Stimulated activated CD8-positive, alpha-beta memory T cell treated with anti-CD3 and anti-CD28 coated beads, Interleukin-15, amount 100 ng/mL, for 4 hours (primary cell): ENCODE measurements at places on chromosomes 4 and X.

- DNase-seq: no peak
These were observed 204.9 kb downstream of the MAD2L1 start for GRCh38 chr4:119861731-119862130.

DNA sequence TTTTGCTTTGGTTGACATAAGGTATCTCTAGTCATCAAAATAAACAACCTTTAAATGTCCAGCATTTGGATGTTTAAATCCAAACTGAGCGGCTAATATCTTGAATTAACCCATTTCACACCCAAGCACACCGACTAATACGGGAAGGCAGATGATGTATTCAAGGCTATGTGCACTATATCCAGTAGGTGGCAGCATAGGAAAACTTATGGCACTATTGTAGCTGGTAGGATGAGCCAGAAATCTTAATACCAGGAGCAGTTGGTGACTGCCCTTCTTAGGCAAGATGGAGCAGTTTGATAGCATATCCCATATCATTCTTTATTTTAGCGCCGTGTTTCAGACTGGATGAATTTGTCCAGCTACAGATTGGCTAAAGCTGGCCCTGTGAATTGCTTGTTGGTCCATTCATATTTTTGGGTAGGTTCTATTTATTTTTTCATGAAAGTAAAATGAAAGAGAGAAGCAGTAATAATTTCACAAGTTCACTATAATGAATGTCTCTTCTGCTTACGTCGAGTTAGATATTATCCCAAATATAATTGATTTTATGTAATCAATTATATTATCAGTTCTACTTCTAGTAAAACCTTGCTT lies 24.4 kb downstream of the UCHL1 start:
- DNase-seq: no peak

- DNase-seq: no peak
These were observed 20.3 kb upstream of the HGFAC start for GRCh38 chr4:3421470-3421869.

- DNase-seq: no peak
These were observed 14.5 kb downstream of the SLC2A9 start for GRCh38 chr4:10006601-10007435.

- DNase-seq: no peak
These were observed 243.9 kb downstream of the MAML3 start for GRCh38 chr4:139910106-139910505.

DNA sequence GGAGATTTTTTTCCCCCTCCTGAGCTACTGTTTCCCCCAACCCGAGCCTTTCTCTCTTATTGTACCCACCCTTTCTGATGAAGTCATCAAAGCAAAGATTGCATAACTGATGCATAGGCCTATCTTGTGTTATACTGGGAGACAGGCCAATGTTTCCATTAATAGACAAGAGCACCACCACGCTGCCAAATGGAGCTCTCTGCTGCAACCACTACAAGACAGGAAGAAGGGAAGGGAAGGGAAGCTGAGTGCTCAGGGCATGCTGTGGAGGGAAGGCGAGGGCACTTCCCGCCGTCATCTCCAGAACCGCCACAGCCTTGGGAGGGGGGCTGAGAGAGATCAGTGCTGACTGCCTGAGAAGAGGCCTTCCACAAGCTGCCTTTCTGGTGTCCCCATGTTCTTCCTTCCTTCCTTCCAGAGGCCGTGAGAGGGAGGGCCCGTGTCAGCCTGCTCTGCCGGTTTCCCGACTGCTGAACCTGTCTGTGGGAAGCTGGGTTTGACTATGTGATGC lies 75.0 kb downstream of the MGST2 start:
- no peak for DNase-seq

DNA sequence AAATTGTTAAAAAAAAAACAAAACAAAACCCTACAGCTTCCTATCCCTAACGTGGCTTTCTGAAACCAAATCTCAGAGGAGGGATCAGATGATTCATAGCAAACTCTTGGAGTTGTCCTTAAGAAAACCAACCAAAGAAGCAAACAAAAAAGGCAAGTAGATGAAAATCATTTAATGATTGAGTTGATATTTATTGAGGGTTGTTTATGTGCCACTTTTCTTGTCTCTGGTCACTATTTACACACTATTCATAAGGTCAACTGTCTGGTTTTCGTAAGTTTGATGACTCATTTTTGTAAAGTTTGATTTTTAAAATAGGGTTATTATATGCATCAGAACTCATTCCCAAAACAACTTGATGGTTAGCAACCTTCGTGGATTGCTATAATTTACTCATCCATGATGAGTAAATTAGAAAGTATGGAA lies 133.4 kb downstream of the UNC5C start:
- DNase-seq: no peak

DNA sequence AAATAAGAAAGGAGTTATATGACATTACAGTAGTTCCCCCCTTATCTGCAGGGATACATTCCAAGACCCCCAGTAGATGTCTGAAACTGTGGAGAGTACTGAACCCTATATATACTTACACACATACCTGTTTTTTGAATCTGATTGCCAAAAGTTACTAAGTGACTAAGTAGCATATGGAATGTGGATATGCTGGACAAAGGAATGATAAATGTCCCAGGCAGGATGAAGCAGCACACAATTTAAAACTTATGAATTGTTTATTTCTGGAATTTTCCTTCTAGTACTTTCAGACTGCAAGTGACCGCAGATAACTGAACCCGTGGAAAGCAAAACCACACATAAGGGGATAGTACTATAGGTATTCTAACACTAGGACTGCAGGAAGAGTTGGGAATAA lies 22.7 kb downstream of the UGDH start:
- no peak for DNase-seq

DNA sequence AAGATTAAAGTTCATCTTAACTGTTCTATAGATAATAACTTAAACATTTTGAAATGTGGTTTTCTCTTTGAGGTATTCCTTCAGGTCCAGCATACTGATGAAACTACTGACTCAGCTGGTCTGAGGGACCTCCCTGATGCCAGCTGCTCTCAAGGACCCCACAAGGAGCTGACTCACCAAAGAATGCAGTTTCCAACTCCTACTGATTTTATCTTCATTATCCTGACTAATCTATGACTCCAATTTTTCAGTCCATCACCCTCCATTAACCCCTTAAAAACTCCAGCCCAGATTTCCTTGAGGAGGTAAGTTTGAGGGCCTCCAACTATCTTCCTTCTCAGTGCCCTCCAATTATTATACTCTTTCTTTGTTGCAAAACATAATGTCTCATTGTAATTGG lies 1.4 kb upstream of the UGT2B4 start:
- no peak for DNase-seq

- no peak for DNase-seq
These were observed 9.0 kb upstream of the ERVMER34-1 start for GRCh38 chr4:52760256-52760655.

- DNase-seq: no peak
These were observed 31.9 kb downstream of the F8A1 start for GRCh38 chrX:154918060-154918483.

DNA sequence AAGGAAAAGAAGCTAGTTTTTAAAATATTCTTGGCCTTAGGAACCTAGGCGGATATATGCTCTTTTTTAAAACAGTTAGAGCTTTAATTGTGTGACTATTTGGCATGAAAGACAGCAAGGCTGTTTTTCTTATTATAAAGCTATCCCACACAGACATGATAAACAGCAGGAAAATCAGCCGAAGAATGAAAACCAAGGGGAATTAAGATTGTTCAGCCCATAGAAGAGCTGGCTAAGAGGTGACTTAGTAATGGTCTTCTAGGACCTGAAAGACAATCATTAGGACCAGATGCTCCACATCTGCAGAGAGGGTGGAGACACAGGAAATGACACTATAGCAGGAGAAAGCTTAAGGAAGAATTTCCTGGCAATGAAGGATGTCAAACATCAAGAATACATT lies 171.4 kb upstream of the NRK start:
- no peak for DNase-seq

- DNase-seq: no peak
These were observed 146.5 kb upstream of the INTU start for GRCh38 chr4:127486248-127486647.
